ENCODE measurements at places on chromosomes 2 and 18.

DNA sequence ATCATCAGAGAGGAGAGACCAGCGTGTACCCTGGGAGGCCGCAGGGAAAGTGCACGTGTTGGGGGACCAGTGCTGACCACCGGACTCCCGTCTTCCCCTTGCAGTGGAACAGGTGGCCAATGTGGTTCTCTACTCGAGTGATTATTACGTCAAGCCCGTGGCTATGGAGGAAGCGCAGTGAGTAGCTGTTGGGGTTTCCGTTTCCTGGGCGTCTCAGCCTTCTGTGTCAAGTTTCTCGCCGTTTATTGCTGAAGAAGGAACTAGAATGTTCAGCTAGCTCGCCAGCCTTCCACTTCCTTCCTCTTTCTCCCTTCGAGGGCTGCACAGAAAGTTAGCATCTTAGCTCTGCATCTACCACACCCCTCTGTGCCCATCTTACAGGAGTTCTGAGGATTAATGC, 22.8 kb upstream of the DGKD start:
- DNase-seq = peak; percentile 58

GRCh38 chr2:74379851-74380789, at the start of gene DCTN1:
TSS of gene DCTN1 (minus strand) at chr2:74380311. CDS start at chr2:74380037, 274 bp downstream.
- DNase-seq = no peak

DNA sequence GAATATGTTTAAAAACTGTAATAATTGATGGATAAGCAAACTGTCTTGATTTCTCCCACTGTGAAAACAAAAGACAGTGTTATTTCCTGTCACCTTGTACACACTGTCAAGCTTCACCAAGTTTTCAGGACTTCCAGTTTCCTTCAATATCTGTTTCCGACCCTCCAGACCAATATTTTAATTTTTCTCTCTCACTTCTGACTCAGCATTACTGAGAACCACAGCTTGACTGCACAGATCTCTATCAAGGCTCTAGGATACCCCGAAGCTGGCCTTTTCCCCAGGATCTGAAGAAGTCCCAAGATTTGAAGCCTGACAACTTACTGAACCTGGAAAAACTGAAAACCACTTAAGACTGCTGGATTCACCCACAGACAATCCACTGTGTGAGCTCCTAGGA, 13.2 kb upstream of the SULT1C3 start:
- DNase-seq = no peak

GRCh38 chr18:61869636-61870035, 23.2 kb downstream of the RNF152 start:
- DNase-seq = no peak

DNA sequence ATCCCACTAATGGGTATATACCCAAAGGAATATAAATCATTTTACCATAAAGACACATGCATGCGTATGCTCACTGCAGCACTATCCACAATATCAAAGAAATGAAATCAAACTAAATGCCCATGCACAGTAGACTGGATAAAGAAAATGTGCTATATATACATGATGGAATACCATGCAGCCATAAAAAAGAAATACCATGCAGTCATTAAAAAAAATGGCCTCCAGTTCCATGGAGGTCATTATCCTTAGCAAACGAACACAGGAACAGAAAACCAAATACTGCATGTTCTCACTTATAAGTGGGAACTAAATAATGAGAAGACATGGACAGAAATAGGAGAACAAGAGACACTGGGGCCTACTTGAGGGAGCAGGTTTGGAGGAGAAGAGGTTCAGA, 53.6 kb upstream of the SERTAD2 start:
- no peak for DNase-seq

DNA sequence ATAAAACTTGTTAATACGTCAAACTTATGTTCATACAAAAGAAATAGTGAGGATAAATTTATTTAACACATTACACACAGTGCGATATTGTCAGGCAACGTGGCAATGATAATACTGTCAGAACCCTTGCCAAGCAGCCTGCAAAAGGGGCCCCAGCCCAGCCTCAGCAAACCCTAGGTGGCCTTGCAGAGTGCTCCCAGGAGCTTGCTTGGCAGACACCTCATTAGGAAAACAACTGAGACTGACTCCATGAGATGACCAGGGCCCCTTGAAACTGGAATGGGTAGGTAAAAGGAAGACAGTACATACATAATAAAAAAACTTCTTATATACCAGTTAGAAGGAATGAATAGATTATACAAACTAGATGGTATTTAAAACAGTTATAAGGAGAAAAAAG, 136.6 kb upstream of the EPC2 start:
- no peak for DNase-seq

DNA sequence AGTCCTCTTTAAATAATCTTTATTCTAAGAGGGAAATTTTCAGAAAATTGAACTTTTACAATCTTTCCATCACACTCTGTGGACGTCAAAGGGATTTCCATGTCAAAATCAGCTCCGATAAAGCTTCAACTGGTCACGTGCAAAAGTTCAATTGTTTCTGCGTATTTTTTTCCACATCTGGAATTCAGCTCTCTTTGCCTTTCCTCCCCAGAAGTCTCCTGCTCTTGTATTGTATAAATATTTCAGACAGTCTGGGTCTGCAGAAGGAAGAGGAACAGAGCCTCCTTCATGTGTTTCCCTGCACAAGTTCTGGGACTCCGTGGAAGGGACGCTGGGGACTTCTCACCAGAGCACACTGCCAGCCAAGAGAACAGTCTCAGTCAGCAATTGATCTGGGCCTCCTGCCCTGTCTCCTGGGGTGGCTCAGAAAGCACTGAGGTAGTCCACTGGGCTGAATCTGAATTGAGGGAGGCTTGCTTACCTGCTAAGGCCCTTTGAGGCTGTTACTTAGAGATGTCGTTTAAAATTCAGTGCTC, 251.5 kb downstream of the TFCP2L1 start:
- no peak for DNase-seq

GRCh38 chr2:30147715-30148610, 1.2 kb downstream of the YPEL5 start:
- DNase-seq = peak; percentile 29

- no peak for DNase-seq
These were observed 4.9 kb downstream of the PAX3 start for GRCh38 chr2:222293660-222294630.

DNA sequence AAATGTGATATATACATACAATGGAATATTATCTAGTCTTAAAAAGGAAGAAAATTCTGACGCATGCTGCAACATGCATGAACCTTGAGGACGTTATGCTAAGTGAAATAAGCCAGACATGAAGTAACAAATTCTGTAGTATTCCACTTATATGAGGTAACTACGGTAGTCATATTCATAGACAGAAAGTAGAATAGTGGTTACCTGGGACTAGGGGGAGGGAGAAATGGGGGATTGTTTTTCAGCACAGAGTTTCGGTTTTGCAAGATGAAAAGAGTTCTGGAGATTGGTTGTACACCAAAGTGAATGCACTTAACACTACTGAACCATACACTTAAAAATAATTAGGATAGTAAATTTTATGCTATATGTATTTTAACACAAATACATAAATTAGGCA, 215.9 kb upstream of the FBXO11 start:
- no peak for DNase-seq

DNA sequence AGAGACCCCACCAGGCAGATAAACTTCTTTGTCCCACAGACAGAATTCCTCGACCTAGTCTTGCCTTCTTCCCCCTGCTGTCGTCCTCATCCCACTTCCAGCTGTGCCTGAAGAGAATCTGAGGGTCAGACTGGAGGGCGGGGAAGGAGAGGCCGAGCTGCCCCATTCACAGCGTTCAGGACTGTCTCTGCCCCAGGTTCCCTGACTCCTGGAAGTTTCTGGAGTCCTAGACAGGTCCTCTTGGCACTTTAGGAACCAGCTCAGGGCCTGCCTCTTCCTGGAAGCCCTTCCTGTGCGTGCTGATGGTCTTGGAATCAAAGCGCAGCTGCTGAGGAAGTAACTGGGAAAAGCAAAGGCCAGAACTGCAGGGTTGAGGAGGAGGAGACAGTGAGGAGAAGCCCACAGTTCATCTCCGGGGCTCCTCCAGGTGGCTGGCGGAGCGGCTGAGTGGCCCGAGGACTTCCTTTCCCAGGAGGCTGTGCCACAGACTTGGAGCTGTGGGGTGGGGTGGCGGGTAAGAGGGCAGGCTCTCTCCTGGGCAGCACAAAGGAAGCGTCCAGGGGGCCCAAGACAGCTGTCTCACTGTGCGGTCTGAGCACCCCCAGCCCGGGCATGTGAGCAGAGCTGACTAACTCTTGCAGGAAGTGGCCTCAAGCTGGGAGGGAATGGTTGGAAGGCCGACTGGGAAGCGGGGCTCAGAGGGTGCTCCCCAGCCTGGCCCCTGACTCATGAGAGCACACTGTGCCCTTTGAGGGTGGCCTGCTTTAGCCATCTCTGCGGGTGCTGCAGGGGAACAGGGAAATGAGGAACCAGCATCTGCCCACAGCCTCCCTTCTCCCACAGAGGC, 39.5 kb downstream of the SDC1 start:
- DNase-seq = no peak

GRCh38 chr2:232484628-232485347, 2.8 kb downstream of the ECEL1 start:
- no peak for DNase-seq

DNA sequence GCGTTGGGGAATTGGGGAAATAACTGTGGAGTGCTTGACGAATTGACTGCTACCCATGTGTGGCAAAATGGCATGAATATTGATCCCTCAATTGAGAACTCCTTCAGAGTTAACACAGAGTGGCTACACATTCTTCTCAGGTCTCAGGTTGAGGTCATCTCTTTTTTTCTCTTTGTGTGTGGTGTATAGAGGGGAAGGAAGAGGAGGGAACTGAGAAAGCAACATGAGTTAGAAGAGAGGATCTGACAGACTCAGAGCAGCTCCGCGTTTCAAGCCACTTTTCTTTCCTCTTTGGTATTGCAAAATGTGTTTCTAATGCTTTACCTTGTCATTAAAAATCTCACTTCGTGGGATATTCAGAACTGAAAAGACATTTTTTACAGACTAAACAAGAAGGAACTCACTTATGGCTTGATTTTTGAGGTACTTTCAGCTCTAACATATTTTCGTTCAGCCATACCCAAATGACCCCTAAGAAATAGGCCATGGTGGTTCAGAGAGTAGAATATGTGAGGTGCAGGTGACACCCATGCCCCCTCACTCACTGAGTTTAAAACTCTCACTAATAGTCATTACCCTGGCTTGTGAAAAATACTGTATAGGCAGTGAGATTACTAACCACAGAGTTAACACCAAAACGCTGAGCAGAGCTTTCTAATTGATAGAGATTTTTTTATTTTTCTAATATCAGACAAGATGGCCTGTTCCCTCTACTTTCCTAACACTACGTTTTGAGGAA, 22.5 kb downstream of the STAT4 start:
- no peak for DNase-seq

GRCh38 chr2:172612051-172612450, 56.2 kb downstream of the PDK1 start:
- DNase-seq = no peak

GRCh38 chr18:28267878-28268625, 91.1 kb upstream of the CDH2 start:
- DNase-seq = no peak

GRCh38 chr18:46398625-46399024, 258.4 kb downstream of the LOXHD1 start:
- DNase-seq = no peak

GRCh38 chr18:55522011-55522410, 66.0 kb downstream of the TCF4 start:
- no peak for DNase-seq

- DNase-seq = no peak
These were observed 84.9 kb downstream of the XRCC5 start for GRCh38 chr2:216194013-216194412.

DNA sequence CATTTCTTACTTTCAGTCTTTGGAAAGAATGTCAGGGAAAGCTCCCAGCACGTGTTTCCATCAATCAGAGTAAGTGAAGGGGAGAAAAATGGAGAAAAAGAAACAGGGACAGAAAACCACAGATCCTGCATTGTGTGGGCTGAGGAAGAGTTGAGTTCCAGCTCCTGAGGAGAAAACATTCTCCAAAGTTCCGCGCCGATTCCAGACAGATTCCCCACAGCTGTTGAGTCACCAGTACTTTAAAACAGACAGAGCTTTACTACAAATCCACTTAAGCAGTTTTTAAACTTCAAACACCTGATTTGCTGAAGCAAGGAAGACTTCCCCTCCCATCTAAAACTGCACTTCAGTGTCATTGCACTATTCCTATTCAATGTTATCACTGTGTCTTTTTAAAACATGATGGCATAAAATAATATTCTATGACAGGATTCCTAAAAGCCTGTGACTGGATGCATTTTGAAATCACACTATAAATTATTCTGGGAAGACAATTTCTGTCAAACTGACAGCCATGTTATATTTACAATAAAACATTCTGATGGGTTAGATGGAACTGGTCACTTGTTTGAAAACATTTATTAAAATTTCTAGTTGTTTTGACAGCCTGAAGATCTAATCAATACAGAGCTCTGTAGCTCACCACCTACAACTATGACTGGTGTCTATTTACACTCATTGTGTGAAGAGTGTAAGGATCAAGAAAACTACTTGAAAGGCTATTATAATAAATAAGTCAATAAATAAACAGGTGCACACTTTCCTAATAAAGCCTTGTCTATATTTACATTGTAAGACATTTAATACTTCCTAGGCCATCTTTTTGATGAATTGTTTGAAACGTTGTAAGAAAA, 40.9 kb downstream of the TCF4 start:
- no peak for DNase-seq

GRCh38 chr18:74378179-74378682, 62.6 kb downstream of the C18orf63 start:
- no peak for DNase-seq

- DNase-seq = no peak
These were observed 185.6 kb downstream of the RNF144A start for GRCh38 chr2:7102826-7103225.

DNA sequence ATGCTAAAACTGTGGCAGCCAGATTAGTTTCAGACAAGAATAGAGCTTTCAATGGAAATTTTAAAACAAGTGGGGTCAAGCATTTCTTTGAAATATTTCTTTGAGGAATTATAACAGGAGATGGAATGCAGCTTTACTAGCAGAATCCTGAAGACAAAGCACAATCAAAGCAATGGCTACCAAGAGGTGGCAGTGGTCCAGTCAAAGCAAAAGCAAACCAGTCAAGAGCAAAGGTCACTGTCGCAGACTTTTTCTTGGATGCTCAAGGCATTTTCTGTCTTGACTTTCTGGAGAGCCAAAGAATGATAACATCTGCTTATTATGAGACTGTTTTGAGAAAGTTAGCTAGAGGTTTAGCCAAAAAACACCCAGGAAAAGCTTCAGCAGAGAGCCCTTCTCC, 351.2 kb upstream of the DLGAP1 start:
- DNase-seq = no peak

GRCh38 chr2:239668651-239669050, 267.8 kb upstream of the HDAC4 start:
- no peak for DNase-seq

- DNase-seq = no peak
These were observed 7.4 kb downstream of the CYRIA start for GRCh38 chr2:16658076-16658739.

GRCh38 chr18:61817086-61817485, 75.7 kb downstream of the RNF152 start:
- DNase-seq = no peak

- no peak for DNase-seq
These were observed 300.8 kb downstream of the CNTNAP5 start for GRCh38 chr2:124325667-124326440.

- no peak for DNase-seq
These were observed 3.4 kb downstream of the MRPL35 start for GRCh38 chr2:86202702-86203101.
